Mesenteric fat pad (tissue), 1 donor: ENCODE measurements at places on chromosomes 7 and 10. TPM values are rescaled to one million over a fixed set of nuclear protein-coding genes. Genes with fewer than 3 reads are reported as not detected.

DNA sequence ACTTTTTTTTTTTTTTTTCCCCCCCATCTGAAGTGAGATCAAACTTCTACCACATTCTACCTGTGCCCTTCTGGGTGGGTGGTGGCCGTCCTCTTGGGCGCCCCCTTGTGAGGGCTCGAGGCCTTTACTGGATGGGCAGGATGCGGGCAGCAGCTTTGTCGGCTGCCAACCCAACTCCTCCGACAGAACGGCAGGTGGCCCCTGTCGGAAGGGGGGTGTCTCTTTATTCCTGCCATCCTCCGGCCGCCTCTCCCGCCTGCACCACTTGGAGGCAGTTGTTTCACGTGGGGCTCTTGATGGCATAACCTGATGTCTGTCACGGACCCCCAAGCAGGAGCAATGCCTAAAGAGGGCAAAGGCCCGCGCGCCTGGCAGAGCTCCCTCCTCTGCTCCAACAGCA lies 31.0 kb downstream of the AMZ1 start:
- no peak for DNase-seq

Gene SRI
- total RNA-seq, result 118 TPM

GRCh38 chr7:36303202-36304098 lies 86.2 kb upstream of the ANLN start:
- peak; percentile 93 for DNase-seq

DNA sequence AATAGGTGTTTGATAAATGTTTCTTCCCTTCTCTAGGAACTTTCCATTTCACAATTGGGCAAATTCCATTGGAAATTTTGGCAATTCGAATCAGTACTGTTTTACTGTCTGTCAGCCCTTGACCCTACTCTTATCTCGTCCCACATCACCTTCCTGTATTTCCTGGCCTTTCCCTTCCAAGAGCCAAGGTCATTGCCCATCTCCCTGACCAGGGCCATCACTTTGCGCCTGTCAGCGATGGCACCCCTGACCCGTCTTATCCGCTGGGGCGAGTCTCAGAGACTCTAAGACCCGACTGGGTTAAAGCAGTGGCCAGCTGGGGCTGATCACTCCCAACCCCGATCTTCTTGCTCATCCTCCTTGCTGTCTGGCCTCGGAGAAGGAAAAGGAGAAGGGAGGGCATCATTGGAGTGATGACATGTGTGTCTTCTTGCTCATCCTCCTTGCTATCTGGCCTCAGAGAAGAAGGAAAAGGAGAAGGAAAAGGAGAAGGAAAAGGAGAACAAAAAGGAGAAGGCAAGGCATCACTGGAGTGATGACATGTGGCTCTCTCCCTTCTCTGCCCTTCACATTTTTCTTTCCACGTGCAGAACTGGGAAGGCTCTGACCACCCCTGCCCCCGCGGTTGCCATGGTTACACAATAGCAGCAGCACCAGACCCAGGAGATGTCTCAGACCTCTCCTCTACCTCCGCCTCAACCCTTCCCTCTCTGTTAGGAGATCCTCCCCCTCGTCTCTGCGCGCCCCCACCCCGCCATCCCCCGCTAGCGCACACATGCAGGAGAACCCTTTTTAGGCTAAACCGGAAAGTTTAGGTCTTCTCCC lies 2.0 kb downstream of the SEMA3D start:
- DNase-seq, result no peak

DNA sequence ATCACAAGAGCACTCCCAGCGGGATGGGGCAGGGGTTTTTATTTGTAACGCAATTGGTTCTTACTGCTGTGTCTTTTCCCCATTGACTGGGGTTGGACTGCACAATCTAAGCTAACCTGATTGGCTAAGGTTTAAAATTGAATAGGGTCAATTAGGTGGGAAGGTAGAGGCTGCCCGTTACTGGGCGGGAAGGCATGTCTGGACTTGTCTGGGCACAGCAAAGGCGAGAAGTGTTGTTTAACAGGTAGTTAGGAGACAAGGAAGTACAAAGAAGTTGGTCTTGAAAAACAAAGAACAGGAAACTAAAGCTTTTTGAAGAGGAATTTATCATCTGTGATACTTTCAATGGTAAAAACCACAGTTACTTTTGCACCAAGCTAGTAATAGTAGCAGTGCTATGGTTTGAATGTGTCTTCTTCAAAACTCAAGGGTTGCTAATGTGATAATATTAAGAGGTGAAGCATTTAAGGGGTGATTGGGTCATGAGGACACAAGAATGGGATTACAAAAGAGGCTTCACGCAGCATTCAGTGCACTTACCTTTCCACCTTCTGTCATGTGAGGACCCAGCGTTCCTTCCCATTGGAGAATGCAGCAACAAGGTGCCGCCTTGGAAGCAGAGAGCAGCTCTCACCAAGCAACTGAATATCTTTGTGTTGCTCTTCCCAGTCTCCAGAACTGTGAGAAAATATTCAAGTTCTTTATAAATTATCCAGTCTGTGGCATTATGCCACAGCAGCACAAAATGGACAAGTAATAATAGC lies 875.5 kb upstream of the SORCS1 start:
- no peak for DNase-seq

GRCh38 chr10:120483006-120483405 lies 26.0 kb downstream of the PLPP4 start:
- no peak for DNase-seq

GRCh38 chr10:5573968-5574641 lies 49.3 kb downstream of the CALML3 start:
- DNase-seq, result no peak

DNA sequence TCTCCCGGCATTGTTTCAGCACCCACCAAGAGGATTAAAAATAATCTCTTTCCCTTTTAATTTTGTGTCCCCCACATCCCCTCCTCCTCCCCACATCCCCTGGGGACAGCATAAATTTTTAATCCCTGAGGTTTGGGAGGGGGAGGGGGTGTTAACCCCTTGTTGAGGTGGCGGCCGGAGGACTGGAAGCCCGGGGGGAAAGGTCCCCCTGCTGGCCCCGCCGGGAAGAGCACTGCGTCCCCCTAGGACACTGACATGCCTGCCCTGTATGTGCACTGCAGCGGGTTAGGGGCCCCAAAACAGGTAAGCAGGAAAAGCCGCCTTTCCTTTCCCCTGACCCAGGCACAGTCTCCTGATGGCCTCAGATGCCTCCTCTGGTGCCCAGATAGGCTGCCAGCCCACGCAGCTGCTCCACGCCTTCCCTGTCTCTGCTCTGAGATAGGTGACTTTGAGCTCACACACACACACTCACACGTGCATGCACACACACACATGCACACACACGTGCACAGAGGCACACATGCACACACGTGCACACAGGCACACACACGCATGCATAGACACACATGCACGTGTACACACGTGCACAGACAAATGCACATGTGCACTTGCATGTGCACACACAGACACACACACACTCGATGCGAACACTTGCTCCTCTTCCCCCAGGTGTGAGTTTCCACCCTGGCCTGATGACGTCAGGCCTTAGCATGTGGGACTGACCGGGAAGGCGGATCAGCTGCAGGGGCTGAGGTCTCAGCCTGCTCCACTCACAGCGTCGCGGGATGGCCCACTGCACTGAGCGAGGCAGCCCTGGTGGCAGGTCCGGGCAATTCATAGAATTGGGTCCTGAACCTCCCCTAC lies 12.3 kb downstream of the CNPY1 start:
- DNase-seq, result no peak

- DNase-seq, result no peak
Measured at GRCh38 chr7:6495597-6496262, 48.0 kb upstream of the DAGLB start.
